ENCODE measurements at places on chromosomes 5 and 9.

- DNase-seq = no peak
These were observed 13.8 kb downstream of the TMEM267 start for GRCh38 chr5:43469671-43470391.

- DNase-seq = peak; percentile 29
These were observed 6.3 kb downstream of the HNRNPA0 start for GRCh38 chr5:137747848-137748247.

GRCh38 chr5:159057996-159058395 lies 41.7 kb downstream of the EBF1 start:
- no peak for DNase-seq

GRCh38 chr5:150112201-150113046 lies 26.1 kb upstream of the CSF1R start:
- DNase-seq = no peak

DNA sequence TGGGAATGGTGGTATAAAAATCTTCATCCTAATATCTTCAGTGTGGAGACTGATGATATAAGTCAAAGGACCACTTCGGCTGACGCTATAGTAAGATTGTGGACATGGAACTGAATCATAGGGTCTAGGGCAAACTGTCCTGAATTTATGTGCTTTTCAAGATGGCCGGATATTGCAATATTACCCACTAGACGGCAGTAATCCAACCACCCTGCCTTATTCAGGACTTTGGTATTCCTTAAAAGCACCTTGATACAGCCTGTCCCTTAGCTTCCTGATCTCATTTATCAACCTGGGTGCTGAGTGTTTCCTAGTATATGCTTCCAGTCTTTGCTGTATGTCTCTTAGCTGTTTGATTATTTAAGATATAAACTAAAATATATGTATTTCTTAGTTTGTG lies 71.2 kb upstream of the COX7C start:
- DNase-seq = no peak

- peak; percentile 71 for DNase-seq
These were observed 87.2 kb upstream of the DMRT1 start for GRCh38 chr9:754150-754931.

DNA sequence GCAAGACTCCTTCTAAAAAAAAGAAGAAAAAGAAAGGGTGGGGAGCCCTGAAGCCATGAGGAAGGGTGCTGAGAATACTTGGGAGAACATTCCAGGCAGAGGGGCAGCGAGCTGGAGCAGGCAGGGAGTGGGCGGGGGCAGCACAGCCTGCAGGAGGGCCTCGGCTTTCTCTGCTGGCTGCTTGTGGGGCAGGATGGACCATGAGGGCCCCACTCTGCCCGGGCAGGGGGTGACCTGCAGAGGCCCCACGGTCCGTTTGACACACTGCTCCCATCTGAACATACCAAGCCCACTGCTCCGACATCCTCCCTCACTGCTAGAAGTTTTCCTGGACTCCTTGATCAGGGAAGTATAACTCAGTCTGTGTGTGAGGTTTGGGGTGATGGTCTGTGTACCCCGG lies 11.7 kb upstream of the NUP214 start:
- DNase-seq = no peak

DNA sequence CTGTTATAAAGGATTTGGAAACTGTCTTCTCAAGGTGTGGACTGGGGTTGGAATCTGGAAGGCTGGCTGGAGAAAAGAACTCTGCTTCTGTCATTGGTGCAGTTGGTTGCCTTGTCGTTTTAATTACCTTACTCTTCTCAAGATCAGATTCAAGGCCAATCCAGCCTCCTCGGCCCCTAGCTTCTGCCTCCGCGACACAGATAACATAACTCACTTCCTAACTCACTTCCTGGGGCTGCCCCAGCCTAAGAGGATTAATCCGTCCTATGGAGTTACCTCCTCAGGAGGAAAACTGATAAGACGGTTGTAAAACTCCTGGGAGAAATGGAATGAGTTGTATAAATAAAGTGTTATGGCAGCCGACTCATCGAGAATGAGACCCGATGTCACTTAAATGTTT lies 389.1 kb upstream of the WWC1 start:
- DNase-seq = no peak

- no peak for DNase-seq
These were observed 396.0 kb upstream of the ZNF608 start for GRCh38 chr5:125142458-125142857.

DNA sequence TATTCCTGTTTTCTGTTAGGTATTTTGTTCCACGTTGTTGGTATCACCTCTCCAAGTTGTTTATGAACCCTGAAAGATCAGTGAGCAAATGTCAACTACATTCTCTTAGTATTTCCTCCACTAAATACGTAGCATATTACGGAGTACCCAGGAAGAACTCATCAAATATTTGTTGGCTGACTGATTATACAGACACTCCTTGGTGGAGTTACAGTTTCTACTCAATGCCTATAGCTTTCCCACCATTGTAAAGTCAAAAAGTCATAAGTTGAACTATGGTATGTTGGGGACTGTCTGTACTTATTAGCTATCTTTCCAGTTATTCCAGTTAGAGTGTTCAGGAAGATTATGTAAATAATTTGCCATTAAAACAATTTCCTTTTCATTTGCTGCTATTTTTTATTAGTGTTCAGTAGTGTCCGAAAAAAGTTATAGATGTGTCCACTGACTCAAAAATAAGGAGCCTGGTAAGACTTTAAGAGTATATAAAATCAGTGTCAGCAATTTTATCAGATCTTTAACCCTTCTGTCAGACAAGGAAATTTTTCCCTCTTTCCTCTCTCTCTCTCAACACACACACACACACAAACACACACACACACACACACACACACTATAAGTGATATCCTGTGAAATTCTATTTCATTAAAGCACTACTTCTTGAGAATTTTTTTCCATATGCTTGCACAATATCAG lies 6.8 kb upstream of the APBA1 start:
- no peak for DNase-seq

GRCh38 chr5:159601216-159601615 lies 270.9 kb upstream of the IL12B start:
- no peak for DNase-seq

- no peak for DNase-seq
These were observed 542.1 kb upstream of the ARRDC3 start for GRCh38 chr5:91925249-91925648.

DNA sequence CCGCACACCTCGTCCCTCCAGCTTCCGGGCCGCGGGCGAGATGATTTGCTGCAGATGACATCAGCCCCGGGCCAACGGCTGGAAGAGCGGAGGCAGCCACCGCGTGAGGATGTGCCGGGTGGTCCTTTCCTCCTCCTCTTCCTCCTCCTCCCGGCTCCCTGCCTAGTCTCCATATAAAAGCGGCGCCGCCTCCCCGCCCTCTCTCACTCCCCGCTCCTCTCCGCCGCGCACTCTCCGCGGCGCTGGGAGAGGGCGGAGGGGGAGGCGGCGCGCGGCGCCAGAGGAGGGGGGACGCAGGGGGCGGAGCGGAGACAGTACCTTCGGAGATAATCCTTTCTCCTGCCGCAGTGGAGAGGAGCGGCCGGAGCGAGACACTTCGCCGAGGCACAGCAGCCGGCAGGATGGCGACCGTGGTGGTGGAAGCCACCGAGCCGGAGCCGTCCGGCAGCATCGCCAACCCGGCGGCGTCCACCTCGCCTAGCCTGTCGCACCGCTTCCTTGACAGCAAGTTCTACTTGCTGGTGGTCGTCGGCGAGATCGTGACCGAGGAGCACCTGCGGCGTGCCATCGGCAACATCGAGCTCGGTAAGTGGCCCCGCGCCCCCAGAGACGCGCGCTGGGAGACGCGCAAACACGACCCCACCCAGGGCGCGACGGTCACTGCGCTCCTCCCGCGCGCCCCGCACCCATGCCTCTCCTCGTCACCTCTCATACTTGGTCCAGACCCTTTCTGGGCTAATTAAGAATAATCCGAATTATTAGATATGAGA lies at the start of gene MAP1B:
MAP1B (plus strand) TSS at position 345 of the 770 bp plus-strand sequence; CDS start at position 402, 57 bp downstream.
- peak; percentile 19 for DNase-seq

DNA sequence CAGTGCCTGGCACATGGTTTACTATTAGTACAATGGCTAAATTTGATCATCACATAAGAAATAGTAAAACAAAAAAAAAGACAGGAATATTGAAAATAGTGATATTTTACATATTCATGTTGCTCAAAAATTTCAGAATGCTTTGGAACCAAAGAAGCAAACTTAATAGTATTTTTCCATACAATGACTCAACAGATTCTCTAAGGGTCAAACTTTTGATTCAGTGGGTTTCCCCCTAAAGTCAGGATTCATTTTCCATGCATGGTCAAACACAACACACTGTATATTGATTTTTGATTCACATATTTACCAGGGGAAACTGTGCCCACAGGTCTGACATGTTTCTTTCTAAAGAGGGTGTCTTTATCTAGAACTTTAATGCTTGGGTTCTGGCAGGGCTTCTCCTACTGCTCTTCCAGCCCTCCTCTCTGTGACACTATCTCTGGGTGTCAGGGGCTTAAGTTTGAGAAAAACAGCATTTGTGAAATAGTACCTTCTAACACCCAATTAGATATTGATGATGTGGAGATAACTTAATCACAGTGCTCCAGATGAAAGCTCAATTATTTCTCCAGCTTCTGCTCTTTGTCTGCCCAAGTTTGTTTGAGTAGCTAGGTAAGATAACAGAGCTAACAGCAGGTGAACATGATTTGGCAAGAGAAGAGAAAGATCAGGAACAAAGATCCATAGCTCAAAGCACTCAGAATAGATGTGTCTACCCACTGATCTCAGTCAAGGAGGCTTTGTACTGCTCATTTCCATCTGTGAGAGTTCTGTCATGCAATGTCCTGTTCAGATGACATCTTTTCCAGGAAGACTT lies 35.5 kb upstream of the ELL2 start:
- no peak for DNase-seq

DNA sequence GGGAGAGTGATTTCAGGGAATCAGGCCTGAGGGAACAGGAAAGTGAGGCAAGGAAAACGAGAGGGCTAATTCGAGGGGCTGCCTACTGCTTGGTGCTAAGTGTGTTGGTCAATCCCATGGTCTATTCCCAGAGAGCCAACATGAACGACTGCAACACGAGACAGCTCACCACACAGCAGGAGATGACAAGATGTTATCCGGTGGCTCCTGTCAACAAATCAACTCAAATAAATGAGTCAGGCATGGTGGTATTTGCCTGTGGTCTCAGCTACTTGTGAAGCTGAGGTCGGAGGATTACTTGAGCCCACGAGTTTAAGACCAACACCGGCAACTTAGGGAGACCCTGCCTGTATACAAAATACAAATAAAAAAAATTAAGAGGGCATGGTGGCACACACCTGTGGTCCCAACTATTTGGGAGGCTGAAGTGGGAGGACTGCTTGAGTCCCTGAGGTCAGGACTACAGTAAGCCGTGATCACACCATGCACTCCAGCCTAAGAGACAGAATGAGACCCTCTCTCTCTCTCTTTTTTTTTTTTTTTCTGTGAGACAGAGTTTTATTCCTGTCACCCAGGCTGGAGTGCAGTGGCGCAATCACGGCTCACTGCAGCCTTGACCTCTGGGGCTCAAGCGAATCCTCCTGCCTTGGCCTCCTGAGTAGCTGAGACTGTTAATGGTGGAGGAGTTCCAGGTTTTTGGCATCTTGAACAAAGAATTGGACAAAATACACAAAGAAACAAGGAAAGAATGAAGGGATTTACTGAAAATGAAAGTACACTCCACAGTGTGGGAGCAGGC lies 9.0 kb upstream of the FAF2 start:
- DNase-seq = peak; percentile 81

DNA sequence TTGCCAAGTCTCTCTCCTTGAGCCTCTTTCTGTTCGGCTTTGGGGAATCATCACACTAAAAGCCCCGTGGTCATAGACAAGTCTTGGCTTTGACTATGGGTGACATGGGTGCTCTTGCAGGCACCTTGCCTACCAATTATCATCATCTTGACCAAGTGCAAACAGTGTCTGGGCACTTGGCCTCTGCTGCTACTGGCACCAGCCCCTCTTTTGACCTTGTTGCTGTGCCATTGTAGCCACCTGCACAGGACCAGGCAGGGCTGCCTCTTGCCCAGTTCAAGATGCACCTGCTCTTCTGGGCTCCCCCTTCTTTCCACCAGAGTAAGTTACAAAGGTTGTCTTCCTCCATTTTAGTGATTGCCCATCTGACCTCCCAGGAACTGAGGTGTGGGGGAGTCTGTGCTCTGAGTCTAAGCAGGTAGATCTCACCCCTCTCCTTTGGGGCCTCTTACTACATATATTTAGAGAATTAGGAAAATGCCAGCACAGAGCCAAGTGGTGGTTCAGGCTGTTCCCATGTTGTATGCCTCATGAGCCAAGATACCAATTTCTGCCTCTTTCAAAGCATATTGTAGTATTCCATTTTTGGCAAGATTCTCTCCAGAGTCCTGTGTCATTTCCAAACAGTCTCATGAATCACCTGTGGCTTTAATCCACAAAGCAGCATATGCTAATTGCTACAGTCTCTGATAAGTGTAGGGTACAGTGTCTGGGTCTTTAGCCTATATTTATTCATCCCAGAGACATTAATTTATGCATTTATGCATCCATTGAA lies 142.9 kb upstream of the DAP start:
- no peak for DNase-seq

GRCh38 chr5:118832974-118833373 lies 155.4 kb downstream of the DTWD2 start:
- DNase-seq = no peak

DNA sequence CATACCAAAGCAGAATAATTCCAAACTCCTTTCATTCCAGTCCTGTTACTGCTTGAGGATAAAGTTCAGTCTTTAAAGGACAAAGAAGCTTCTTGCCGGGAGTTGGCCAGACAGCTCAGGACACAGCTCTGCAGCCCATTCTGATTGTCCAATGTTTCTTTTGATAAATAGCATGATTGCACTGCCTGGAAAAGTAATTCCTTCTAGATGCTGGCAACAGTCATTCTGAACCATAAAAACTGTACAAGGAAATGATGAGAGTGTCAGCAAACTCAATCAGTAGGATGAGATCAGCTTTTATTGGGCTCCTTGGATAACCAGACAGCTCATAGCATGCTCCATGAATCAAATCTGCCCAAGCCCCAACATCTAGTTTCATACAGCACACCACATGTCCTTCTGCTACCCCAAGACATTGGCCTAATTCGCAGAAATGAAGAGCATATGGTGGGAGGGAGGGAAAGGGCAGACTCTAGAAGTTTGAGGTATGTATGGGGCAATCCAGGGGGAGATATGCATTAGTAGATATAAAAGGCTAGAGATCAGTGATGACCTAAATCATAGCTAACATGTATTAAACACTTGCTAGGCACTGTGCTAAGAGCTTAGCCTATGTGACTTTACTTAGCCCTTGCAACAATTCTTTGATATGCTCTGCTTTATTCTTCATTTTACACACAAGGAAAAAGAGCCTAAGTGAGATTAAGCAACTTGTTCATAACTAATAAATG lies 219.9 kb upstream of the NREP start:
- no peak for DNase-seq

All from NB4 (cell line).